GM10248 (cell line): ENCODE measurements at places on chromosomes 7 and 10.

DNA sequence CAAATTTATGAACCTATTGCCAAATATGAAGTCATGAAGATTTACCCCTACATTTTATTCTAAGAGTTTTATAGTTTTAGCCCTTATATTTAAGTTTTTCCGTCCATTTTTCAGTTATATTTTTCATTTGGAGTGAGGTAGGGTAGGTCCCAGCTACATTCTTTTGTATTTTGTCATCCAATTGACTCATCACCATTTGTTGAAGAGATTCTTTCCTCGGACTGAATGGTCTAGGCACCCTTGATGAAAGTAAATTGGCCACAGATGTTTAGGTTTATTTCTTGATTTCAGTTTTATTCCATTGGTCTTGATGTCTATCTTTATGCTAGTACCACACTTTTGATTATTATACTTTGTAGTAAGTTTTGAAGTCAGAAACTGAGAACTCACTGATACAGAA is 22.7 kb downstream of the CYP2C19 start:
- DNase-seq, result no peak

DNA sequence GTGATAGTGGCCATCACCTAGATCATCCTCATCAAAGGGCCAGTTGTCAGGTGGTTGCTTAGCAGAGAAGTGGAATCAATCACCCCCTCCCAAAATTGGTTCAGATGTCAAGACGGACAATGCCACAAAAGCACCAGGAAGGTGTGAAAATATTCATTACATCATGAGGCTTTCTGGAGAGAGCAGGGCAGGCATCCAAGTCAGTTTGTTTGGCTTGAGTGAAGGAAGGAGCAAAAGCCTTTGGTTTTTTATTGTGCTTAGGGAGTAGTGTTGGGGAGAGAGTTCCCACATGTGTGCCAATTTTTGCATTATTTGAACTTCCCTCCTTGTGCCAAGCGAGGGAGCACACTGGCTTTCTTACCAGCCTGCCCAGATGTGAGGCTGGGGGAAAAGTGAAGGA is 1082.9 kb downstream of the LRMDA start:
- DNase-seq, result no peak

- DNase-seq, result no peak
These were observed 233.0 kb downstream of the CACNA2D1 start for GRCh38 chr7:82210416-82211184.

GRCh38 chr7:28375729-28376128 is 36.6 kb upstream of the CREB5 start:
- DNase-seq, result no peak

DNA sequence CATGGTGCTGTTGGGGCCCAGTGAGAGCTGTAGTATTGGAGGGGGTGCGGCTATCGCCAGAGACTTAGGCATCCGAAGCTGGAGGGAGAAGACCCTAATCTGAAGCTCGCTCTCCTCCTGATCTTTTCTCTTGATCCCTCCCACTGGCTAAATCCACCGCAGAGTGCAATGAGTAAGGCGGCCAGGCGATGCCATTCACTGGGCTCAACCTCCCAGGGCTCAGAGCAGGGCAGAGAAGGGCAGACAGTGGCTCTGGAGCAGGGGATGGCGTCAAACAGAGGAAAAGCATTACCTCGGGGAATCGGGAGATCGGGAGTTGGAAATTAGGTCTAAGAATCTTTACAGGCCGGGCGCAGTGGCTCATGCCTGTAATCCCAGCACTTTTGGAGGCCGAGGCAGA is 18.8 kb upstream of the IFT22 start:
- DNase-seq, result no peak

DNA sequence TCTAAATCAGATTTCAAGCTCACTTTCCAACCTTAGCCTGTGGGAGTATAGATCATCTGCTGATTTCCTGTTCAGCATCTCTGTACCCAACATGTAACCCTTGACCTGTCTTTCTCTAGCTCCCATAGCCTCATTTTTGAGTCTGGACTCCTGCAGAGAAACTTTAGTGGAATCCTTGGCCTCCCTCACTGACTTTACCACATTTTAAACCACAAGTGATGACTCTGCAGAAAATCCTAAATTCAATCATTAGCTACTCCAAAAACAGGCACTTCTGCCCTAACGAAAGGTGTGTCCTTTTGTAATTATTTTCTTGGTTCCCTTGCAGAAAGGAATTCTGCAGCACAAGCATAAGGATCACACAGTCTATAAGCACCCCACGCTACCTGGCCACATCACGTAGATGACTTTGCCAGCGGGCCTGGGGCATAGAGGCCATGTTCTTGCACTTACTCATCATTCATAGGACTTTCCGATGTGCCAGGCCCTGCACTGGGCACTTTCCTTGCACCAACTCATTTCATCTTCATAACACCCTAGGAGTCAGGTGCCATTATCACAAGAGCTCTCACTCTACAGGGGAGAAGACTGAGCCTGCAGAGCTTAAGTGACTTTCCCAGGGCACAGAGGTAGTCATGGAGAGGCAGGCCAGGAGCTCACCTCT is 57.2 kb upstream of the OPALIN start:
- no peak for DNase-seq
